ENCODE measurements at places on chromosomes 3 and 15.

DNA sequence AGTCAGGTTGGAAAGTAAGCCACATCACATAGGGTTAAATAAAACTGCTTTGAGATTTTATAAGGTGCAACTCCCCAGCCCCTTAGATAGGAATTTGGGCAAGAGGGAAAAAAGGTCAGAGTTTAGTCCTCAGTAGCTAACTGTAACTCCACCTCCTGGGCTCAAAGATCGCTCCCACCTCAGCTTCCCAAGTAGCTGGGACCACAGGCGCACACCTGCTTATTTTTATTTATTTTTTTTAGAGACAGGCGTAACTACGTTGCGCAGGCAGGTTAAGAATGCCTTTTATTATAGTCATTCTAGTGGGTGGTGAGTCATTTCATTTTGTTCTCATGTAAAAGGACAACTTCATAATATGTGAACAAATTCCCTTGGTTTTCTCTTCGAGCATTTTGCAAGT is 14.7 kb downstream of the TM2D3 start:
- no peak overlapping the region for H3K4me3 ChIP-seq
- H3K4me1 ChIP-seq: peaks cover 3% of the 10 kb centered on the region
- no peak overlapping the region for H3K27ac ChIP-seq
- no peaks in the 10 kb centered on the region for H3K27me3 ChIP-seq

- no peaks in the 10 kb centered on the region for H3K4me1 ChIP-seq
- no peaks in the 10 kb centered on the region for H3K36me3 ChIP-seq
- no peak for DNase-seq
- H3K27me3 ChIP-seq: no peaks in the 10 kb centered on the region
Measured at GRCh38 chr15:39549912-39550311, 31.0 kb upstream of the THBS1 start.

DNA sequence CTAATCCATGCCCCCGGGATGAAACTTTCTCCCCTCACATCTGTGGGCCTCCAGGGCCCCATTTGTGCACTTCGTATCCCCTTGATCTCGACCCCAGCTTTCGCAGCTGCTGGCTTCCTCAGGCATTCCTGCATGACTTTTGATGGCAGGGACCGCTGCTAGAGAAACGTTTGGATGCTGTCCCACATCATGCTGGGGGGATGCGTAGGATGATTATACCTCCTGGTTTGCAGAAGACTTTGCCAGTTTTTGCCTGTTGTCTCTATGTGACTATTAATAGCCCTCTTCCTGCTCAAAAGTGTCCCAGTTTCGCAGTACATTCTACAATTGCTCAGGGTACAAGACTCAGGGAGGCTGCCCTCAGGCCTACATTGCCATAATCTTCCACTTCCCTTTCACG is 10.4 kb upstream of the KCNAB1 start:
- no peak overlapping the region for H3K4me3 ChIP-seq
- peak; percentile 25 for DNase-seq

GRCh38 chr3:133167340-133168024 is 129.3 kb downstream of the TMEM108 start:
- no peak overlapping the region for H3K4me3 ChIP-seq
- DNase-seq: no peak
- no peaks in the 10 kb centered on the region for H3K27me3 ChIP-seq

DNA sequence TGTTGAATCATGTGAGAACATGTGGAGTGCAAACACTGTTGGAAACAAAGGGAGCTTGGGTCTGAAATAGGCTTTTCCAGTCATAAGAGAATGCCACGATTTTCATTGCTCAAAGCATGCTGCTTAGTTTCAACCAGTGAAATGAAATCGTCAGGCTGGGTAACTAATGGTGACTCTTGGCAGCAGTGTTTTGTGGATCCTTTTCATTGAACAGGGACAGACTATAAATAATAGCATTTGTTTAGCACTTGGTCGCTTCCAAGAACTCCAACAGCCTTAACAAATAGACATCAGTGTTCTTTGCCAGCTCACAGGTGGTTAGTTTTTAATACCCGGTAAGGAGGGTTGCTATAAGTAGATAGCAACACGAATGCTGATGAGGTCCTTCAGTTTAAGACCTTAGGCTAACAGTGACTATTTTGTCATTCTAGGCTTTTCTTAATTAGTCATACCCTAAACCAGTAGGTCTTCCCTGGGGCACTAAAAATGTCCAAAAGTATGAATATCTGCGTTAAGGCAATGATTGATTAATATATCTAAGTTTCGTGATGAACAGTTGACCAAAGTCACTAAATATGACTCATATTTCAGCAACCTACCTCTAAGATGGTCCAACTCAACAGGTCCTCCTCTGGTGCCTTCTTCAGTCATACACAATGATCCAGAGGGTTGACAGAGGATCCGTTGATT is 15.8 kb downstream of the TP63 start:
- H3K36me3 ChIP-seq: no peaks in the 10 kb centered on the region
- H3K27ac ChIP-seq: no peak overlapping the region
- no peaks in the 10 kb centered on the region for H3K27me3 ChIP-seq
- no peak overlapping the region for H3K4me3 ChIP-seq

Data from spinal cord (tissue), 10 donors.